Stimulated activated CD8-positive, alpha-beta memory T cell treated with anti-CD3 and anti-CD28 coated beads, Interleukin-15, amount 100 ng/mL, for 4 hours (primary cell): ENCODE measurements at places on chromosomes 6 and 20.

- DNase-seq, result no peak
These were observed 50.5 kb upstream of the CSE1L start for GRCh38 chr20:48995589-48995988.

- peak; percentile 23 for DNase-seq
These were observed 709 bp downstream of the PPP1R16B start for GRCh38 chr20:38805958-38806854.

DNA sequence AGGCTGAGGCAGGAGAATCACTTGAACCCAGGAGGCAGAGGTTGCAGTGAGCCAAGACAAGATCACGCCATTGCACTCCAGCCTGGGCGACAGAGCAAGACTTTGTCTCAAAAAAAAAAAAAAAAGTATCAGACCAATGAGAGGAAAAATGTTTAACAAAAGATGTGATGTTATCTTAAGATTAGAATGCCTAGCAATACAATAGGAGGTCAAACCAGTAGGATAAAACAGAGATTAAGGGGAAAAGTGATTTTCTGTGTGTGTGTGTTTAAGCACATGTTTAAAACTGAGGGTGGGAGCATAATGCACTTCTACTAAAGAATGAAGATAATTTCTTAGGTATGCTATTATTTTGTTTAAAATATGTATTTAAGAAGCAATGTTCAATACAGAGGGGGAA is 17.9 kb downstream of the COL19A1 start:
- DNase-seq, result no peak

GRCh38 chr6:10237298-10238038 is 177.4 kb downstream of the TFAP2A start:
- no peak for DNase-seq

DNA sequence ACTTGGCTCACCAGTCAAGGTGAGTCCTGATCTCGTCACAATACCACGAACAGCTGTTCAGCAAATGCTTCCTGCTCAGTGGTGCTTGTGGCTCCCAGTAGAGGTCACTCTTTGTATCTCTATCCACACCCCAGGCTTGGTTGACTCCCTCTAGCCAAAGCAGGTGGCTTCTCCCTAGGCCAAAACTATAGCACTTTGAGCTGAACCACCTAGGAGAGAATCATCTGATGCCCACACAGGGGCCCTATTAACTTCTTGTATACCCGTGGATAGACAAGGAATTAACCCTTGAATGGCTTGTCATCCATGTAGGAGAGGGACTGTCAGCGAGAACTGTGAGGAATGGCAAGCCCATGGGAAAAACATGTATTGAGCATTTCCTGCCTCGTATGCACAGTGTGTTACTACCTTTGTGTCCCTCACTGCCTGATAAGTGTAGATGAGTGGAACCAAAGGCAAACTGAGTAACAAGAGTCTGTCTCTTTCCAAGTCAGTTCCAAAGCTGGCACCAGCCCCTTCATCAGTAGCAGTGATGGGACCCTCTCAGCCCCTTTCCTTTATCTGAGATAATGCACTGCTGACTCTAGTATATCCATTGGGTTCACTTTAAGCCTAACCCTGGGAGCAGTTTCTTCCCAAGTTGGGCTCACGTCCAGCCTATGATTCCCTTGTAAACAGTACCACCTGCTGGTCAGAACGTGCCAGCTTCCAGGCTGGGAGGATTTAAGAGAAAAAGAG is 42.5 kb downstream of the EIF2S2 start:
- peak; percentile 22 for DNase-seq

GRCh38 chr6:133017581-133017980 is 203.2 kb downstream of the RPS12 start:
- no peak for DNase-seq

- DNase-seq, result no peak
These were observed 12.8 kb downstream of the ESF1 start for GRCh38 chr20:13771853-13772453.

GRCh38 chr20:52303281-52303950 is 111.8 kb upstream of the ZFP64 start:
- DNase-seq, result no peak

- no peak for DNase-seq
These were observed 83.8 kb downstream of the SLC22A23 start for GRCh38 chr6:3372912-3373554.

GRCh38 chr20:38840053-38840893 is 34.8 kb downstream of the PPP1R16B start:
- peak; percentile 26 for DNase-seq

GRCh38 chr20:50595988-50596693 is 86.0 kb downstream of the PTPN1 start:
- DNase-seq, result no peak

DNA sequence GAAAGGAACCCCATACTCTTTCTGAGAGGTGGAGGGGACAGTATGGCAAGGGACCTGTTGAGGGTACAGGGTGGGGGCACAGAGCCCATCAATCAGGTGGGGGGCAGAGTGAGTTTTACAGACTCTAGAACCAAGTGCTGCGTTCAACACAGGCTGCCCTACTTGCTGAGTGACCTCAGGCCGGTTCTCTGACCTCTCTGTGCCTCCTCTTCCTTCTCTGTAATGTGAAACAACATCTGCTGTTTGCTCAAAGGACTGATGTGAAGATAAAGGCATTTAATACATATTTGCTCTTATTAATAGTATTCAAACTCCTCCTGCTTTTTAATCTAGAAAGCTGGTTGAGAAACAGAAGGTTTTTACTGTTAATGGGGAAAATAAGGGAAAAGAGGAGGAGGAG is 25.9 kb upstream of the APMAP start:
- DNase-seq, result no peak

DNA sequence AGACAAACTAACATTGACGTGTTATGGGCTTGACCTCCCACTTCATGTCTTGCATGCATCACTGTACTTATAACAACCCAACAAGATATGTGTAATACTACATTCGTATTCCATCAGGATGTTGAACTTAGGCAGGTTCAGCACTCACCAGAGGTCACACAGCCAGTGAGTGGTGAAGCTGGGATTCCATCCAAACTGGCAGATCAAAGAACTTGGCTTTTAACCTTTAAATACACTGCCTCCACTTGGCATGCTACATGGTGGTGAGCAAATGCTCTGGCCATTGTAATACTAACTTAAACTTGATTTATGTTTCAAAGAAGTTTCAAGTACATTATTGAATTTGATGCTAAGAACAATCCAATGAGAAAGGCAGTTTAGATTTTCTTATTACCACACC is 10.7 kb upstream of the HDDC2 start:
- DNase-seq, result no peak

DNA sequence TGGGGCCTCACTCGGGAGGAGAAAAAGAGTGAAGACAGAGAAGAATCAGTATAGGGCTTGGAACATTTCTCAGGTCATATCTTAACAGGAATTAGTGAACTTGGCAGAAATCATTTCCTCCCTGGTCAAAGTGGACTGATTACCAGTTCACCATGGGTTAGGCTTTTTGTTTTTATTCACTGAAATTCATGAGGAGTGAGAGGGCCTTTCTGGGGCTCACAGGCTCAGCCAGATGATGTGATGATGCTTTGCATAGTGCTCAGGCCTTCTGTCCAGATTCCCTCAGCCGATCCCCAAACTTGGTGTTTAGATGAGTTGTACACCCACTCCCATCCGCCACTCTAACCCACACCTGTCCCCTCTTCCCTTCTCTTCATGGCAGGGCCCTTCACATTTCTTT is 32.5 kb downstream of the SRSF3 start:
- DNase-seq, result no peak

DNA sequence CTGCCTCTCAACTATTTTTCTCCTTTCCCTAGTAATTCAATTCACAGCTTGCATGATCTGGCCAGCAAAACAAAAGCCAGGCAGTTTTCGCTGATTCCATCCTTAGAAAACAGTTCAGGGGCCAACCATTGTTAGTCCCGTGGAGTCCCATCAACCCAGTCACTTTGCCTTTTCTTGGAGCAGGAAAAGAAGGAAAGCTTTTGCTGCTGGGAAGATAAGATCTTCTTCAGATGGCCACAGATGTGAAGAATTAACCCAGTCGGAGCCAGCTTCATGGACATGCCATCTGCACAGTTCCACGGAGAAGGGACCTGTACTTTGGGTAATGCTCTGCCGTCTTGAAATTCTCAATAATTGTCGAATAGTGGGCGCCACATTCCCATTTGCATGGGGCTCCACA is 76.9 kb upstream of the TSHZ2 start:
- no peak for DNase-seq

DNA sequence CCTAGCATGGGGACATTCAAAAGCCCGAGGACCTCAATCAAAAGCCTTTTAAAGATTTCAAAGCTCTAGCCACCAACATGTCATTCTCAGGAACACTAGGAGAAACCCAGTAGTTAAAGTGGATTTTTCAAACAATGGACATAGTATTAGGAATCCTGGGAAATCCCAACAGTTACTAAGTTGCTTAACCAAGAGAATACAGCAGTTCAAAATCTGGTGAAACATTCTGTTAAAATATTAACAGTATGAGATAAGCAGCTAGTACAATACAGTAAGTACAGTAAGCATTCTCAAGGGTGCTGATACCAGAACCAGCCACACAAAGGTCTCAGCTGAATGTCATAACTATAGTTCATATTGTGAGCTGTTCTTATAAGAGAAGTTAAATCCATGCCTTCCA is 68.6 kb downstream of the CDK19 start:
- no peak for DNase-seq

GRCh38 chr6:37319856-37320480 is 33.8 kb upstream of the RNF8 start:
- no peak for DNase-seq

- no peak for DNase-seq
These were observed 136.5 kb downstream of the SMOC2 start for GRCh38 chr6:168577496-168577895.

DNA sequence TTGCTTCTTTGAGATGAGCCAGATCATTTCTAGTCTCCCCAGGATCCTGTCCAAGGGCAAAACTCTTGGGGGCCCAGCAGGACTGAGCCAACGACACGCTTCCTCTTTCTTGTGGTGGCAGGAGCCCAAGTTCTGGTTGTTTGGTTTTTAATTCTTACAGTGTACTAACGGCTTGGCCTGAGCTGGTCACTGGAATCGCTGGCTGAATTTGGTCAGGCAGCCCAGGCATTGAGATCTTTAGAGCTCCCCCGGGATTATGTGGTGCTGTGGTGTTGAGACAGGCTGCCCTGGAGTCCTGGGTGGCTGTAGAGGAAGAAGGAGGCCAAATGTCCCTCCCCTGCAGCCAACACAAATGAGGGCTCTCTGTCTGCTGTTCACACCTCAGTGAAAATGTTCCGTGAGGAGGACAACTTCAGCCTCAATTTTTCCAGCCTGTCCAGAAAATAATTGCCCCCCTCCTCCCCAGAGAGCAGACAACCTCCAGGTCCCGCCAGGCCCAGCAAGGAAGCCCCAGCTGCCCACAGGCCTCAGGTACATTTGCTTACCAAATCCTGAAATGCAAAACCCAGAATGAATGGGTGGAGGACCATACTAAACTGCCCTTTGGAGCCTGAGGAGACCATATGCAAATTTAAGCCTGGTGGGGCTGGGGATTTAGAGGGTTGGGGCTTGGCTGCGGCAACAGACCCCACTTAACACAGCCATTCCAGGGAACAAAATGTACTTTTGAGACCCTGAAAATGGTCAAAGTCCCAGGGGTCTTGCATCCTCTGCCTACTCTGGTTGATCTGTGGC is 23.6 kb downstream of the BNIP5 start:
- DNase-seq, result no peak
